ENCODE measurements at places on chromosomes 11 and 22.
A peak's percentile ranks its signal among the peaks of the same experiment; 100 is the strongest.

DNA sequence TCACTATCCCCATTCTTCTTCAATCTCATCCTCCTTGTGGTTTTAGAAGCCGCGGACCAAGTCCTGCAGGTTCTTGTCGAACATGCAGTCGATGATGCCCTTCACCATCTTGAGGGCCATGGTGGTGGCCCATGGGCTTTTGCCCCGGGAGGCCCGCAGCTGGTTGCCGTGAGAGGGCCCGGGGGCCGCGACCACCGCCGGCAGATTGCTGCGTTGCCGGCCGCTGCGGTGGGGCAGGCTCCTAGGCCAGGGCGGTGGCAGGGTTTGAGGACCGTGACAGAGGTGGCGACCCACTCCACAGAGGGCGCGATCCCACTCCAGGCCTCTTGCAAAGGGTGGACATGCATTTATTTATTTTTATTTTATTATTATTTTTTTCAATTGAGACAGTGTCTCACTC is 67.0 kb downstream of the APOL5 start:
- DNase-seq, result no peak

DNA sequence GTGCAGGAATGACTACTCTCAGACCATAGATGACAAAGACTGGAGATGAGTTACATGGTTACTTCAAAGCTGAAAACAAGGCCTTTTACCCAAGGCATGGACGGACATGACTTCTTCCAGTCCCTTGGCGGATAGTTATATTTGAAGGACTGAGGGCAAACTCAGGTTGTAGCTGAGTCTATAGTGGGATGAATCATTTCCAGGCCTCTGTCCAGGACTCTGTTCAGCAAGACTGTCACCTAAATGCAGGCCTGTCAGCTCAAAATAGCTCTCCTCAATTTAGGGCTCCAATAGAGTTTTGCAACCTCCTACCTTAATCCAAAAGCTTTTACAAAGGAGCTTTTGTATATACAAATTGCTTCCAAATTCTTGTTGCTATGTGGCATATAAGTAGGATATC is 24.3 kb upstream of the OR52J3 start:
- no peak for DNase-seq

- DNase-seq, result no peak
These were observed 32.2 kb downstream of the C2CD3 start for GRCh38 chr11:74138572-74138971.

- DNase-seq, result peak; percentile 98
These were observed 9.7 kb downstream of the FXYD2 start for GRCh38 chr11:117814766-117815261.

GRCh38 chr11:74182635-74183034 is 11.5 kb downstream of the PPME1 start:
- no peak for DNase-seq

DNA sequence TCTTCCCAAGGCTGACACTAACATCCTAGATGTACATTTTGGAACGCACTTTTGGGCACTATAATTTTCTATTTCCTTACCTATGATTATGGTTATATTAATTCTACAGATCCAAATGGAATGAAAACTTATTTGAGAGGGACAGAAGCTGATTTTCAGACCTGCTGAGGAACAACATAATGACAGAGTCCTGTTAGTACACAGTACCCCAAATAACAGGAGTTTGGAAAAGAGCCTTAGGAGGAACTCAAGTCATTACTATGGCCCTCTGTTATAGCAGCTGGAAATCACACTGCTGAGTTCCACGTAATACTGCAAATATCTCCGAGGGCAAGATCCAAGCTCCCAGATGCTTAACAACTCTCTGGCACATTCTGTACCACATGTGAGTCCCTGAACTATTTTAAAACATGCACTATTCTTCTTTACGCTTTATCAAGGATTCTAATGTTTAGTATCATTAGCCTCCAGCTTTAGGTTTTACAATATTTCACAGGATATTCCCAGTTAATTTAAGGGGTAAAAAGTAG is 1027.7 kb upstream of the CCDC90B start:
- no peak for DNase-seq

GRCh38 chr11:108854346-108854745 is 189.5 kb downstream of the DDX10 start:
- DNase-seq, result no peak

GRCh38 chr11:60880643-60881282 is 13.4 kb downstream of the ZP1 start:
- DNase-seq, result peak; percentile 79

DNA sequence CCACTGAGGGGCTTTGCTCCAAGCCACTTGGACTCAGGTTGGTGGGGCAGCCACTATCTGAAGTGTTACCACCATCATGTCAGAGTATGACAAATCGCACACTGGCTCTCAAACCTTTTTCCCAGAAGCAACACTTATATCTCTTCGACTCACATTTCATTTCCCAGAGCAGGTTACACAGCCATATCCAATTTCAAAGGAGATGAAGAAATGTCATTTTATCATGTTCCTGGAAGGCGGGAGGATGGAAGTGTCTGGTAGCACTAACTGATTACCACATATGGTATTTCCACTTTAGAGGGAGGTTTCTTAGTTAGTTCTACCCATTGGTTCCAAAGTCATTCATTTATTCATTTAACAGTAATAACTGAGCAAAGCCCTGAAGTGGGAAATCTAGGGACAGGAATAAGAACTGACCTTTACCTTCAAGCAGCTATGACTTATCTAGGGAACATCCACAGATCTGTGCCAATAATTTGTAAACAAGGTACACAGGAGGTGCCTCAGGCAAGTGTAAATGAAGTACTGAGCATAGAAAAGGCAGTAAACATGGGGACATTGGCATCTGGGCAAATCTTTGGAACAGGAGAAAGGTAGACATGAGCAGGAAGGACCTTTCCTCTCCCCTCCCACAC is 54.9 kb upstream of the LRRC55 start:
- no peak for DNase-seq

DNA sequence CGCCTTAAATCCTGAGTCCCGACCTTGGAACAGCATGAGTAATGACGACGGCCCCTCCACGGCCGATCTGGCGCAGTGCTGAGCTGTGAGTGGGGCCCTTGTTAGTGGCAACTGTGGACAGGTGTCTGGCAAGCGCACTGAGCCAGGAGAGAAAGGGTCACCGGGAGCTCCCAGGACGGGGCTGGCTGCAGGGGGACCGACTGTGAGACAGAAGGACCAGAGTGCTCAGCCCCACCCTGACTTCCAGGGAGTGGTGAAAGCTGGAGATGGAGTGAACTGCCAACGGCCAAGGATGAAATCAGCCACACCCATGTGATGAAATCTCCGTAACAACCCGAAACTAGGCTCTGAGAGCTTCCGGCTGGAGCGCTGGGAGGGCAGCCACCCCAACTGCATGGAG is 228.6 kb downstream of the BRD1 start:
- no peak for DNase-seq

GRCh38 chr11:124717421-124717785 is 22.3 kb upstream of the NRGN start:
- DNase-seq, result no peak

GRCh38 chr11:2703363-2704141 is 3.8 kb upstream of the KCNQ1OT1 start:
- no peak for DNase-seq

- DNase-seq, result no peak
These were observed 19.7 kb downstream of the GGTLC2 start for GRCh38 chr22:22663861-22664800.

- DNase-seq, result no peak
These were observed 332.4 kb upstream of the ARHGAP42 start for GRCh38 chr11:100354736-100355135.

GRCh38 chr11:86608251-86608799 is 64.1 kb downstream of the ME3 start:
- DNase-seq, result peak; percentile 32

DNA sequence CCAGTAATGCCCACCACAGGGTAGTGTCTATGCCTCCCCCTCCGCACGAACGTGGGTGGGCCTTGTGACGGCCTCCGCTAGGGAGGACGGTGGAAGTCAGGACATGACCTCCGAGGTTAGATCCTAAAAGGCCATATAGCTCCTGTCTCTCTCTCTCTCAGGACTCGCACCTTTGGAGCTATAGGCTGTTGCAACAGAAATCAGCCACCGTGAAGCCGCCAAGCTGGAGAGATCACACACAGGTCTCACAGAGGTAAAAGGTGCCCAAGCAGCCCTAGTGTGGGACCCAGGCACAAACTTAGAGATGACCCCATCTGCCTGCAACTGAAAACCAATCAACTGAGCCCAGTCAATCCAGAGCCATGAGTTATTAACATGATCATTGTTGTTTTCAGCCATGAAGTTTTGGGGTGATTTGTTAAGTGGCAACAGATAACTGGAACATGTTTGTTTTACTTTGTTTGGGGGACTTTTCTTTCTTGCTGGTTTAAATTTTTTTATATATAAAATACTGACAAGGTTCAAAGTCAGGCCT is 7.4 kb upstream of the NAP1L4 start:
- DNase-seq, result no peak

- DNase-seq, result peak; percentile 30
These were observed 11.7 kb downstream of the CXCR5 start for GRCh38 chr11:118895093-118896039.

DNA sequence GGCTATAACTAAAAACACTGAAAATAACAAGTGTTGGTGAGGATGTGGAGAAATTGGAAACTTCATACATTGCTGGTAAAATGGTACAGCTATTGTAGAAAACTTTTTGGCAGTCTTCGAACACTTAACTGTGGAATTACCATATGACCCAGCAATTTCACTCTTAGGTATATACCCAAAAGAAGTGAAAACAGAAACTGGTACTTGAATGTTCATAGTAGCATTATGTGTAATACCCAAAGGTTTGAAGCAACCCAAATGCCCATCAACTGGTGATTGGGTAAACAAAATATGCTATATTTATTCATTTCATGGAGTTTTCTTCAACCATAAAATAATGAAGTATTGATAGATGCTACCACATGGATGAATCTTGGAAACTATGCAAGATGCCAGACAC is 40.8 kb upstream of the FTH1 start:
- DNase-seq, result no peak

DNA sequence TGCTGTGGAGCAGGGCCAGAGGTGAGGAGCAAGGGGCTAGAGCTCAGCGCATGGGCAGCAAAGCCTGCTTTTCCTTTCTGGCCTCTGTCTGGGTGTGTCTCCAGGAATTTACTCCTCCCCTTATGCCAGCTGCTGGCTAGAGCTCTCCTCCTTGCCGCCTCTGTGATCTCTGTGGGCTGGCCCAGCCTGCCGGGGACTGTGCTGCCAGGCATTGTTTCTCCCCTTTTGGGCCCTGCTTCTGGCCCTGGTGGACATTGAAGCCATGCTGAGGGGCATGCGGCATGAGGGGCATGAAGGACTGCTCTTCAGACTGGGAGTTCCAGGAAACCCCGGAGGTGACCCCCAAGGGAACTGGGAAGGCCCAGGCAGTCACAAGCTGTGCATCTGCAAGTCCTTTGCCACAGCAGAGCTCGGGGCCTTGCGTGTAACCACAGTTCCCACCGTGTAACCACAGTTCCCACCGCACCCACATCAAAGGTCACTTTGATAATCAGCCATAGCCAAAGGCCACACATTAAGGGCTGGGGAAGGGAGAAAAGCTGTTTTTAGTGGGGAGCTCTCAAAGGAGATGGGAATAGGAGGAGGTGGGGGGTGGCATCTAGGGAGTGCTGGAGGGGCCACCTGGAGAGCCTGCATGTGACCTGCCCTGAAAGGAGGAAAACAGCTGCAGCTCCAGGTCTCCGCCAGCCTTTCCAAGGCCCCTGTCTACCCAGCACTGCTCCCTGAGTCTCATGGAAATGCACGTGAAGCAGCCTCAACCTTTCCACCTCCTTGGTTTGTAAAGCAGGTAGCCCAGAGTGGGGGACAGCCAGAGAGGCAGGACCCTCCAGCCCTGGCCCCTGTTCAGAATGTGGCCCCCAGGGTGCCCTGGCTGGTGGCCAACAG is 62.3 kb downstream of the PPFIBP2 start:
- no peak for DNase-seq

DNA sequence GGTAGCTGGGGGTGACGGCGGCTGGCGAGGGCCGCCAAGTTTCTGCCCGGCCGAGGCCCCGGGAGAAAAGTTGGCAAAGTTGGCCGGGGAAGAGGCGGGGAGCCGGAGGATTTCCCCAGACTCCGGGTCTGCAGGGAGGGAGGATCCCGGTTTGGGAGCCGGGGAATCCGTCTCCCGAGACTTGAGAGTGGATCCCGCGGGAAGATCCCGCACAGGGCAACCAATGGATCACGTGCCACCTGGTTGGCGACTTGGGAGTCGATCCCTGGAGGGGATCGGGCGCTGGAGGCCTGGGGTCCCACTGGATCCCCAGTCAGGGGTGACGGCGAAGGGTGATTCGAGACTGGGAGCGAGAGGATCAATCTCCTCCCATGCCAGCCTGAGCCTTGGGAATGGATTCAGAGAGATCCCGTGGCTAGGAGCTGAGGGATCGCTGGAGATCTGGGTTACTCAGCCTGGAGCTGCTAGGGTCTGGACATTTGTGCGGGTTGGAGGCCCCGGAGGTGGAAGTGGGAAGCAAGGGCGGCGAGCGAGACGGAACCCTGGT is 394 bp downstream of the KIAA1671 start:
- peak; percentile 65 for DNase-seq

- no peak for DNase-seq
These were observed 287.4 kb upstream of the PDGFD start for GRCh38 chr11:104451197-104451893.

DNA sequence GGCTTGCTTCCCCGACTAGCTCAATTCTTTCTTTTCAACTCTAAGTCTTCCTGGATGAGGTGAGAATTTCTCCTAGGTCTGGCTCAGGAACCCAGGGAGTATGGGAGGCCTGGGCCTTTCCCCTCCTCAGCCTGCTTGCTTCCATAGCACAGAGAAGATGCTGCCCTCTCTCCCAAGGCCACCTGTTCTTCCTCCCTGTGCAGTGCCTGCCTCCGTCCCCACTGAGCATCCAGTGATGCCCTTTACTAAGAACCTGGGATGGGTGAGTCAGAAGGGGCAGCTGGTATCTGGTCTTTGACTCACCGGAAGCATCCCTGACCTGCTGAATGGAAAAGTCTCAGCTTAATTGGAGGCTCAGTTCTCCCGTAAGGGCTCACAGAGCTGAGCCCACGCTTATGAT is 607.9 kb downstream of the BUD13 start:
- DNase-seq, result no peak

DNA sequence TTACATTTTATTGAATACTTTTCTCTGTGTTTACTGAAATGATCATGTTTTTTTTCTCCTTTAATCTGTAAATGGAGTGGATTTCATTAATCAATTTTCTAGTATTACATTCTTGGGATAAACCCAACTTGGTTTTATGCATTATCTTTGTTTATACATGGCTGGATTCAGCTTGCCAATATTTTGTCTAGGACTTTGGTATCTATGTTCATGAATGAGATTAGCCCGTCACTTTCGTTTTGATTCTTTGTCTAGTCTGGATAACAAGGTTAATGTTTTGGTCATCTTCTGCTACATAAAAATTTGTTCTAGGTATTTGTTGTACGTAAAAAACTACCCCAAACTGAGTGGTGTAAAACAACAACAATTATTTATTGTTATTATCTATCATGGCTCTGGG is 127.9 kb upstream of the PAX6 start:
- no peak for DNase-seq

- DNase-seq, result no peak
These were observed 16.9 kb upstream of the CLMP start for GRCh38 chr11:123211981-123212380.

Data from NCI-H146 (cell line).